NCI-H146 (cell line): ENCODE measurements at places on chromosomes 1 and 21.

- no peak for DNase-seq
These were observed 111.2 kb downstream of the SPAG17 start for GRCh38 chr1:118073648-118074435.

- peak; percentile 70 for DNase-seq
These were observed 34.2 kb downstream of the ZNF496 start for GRCh38 chr1:247297263-247298123.

- no peak for DNase-seq
These were observed 151.9 kb downstream of the PGBD5 start for GRCh38 chr1:230274254-230274653.

DNA sequence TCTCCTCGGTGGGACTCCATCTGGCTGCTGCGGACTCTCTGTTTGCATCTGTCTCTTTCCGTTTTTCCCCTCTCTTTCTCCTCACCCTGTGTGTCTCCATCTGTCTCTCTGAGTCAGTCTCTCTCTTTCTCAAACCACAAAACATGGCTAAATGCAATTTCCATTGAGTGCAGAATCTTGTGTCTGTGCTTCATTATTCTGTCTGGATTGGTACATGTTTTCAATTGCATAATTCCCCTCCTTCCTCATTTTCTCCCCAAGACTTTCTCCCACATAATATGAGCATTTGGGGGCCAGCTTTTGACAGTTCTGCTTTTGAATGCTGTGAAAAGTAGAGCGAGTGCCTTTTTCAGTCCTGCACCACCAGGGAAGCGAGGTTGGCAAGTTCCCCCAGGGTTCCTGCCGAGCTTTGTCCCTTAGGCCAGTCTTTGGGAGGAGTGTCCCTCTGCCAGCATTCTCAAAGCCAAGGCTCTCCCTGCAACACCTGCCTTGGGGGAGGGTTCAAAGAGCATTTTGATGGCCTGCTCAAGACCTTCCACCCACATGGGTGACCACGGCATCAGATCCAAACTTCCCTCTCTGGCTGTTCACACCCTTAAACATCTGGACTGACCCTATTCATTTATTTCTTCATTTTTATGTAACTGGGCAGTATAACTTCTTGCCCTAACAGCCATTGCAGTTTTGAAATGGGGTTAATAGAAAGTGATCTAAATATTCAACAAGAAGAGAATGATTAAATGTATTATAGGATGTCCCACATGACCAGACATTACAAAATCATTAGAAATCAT is 32.8 kb upstream of the SCMH1 start:
- DNase-seq = no peak

- no peak for DNase-seq
These were observed 493.7 kb upstream of the ZP4 start for GRCh38 chr1:238384381-238384780.

GRCh38 chr1:12654657-12655056 is 10.8 kb downstream of the AADACL4 start:
- DNase-seq = peak; percentile 12

DNA sequence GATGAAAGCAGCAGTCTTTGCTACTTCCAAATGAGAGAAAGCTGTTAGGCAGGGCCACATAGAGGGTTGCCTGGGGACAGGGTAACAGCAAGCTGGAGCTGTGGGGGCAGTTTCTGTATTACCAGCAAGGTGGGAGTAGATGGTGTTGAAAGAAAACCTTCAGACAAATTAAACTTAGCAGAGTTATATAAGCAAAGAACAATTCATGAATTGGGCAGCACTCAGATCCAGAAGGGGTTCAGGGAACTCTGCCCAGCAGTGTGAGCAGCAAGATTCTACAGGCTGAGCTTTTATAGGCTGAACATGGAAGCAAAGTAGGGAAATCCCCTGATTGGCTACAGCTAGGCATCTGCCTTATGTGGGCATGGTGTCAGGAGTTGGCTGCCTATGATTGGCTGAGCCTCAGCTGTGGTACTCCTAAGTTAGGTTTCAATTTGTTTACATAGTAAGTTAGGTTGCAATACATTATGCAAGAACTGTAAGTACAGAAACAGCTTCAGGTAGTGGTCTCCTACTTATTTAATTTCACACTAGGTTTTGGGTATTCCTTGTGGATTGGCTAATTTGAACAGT is 64.1 kb upstream of the TMPRSS2 start:
- no peak for DNase-seq

DNA sequence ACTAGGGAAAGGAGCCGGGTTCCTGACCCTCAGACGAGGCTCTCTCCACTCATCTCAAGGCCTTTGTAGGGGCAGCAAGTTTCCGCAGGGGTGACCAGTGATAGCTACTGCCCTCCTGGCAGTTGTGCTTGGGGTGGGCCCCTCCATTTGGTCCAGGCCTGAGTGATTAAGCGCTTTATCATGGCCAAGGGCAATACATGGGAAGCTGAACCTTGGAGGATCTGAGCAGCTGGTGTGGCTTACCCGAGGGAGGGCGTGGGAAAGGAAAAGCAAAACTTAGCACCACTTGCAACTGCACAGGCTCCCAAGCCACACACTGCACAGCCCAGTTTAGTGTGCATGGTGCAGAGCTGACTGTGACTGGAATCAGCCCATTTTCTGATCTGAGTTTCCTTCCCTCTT is 47.8 kb downstream of the GADD45A start:
- DNase-seq = no peak

- no peak for DNase-seq
These were observed 17.7 kb downstream of the CNTN2 start for GRCh38 chr1:205060746-205061145.

- DNase-seq = peak; percentile 9
These were observed 7.3 kb upstream of the CACNA1S start for GRCh38 chr1:201119206-201120197.

DNA sequence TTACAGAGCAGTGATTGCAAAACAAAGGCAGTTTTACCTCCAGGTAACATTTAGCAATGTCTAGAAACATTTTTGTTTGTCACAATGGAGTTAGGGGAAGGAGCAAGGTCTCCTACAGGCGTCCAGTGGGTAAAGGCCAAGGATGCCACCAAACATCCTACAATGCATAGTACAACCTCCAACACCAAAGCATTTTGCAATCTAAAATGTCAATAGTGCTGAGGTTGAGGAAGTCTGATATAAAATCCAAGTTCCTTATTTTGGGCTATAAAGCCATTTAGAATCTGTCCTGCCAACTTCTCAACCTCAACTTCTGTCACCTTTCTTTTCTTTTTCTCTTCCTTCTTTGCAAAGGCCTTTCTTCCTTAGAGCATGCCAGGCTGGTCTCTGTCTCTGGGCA is 111.2 kb downstream of the FASLG start:
- DNase-seq = no peak

DNA sequence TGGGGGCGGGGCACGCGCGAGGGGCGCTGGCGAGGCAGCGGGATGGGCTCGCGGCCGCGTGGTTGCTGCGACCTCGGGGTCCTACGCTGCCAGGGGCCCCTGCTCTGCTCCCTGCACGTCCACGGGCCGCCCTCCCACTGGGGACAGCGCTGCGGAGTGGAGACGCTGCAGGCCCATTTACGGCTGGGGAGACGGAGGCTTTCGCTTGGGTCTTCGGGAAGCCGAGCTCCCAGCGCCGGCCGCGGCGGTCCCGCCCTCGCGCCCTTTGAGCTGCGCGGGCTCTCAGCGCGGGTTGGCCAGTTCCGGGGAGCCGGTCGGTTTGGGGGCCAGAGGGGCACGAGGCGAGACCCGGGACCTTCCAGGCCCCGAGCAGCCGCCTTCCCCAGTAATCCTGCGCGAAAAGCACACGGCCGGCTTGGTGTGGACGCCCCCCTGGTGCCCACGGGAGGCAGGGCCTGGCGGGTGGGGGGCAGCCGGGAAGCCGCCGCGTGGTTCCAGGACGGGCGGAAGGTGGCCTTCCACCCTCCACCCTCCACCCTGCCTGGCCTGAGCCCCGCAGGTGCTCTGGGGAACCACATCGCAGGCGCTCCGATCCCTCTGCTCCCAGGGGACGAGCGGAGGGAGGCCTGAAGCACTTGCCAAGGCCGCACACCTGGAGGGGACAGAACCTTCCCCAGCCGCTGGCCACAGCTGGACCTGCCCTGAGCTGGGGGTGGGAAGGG is 570 bp upstream of the PEX10 start:
- DNase-seq = peak; percentile 65

DNA sequence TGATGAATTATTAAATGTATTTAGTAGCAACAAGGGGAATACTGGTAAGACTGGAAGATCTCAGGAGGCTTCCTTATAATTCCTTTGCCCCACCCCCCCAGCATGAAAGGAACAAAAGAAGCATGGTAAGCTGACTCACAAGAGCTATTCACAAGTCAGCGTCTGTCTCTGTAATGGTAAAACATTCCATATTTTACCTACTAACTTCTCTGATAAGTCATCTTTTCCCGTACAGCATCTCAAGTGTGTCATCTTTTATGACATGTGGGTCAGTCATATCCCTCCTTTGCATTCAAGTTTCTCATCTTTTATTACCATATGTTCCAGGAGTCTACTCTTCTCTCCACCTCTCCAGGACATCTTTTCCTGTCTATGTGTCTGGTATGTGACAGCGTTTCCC is 241.3 kb downstream of the PLA2G4A start:
- peak; percentile 82 for DNase-seq

DNA sequence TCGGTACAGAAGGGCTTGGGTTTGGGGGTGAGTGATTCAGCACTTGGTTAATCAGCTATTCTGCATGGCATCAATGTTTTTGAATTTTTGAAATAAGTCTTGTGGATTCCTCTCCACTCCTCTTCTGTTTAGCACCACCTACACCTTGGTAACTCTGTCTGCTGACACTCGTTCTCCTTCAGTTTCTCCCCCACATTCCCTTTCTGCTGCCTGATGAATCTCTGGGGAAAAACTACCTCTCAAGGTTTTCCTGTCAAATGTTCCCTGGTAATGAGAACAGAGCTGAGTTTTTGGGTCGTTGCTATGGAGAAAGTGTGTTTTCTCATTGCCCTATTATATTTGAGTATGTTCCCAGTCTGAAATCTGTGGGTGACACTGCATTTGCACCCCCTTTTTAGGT is 108.2 kb downstream of the GABPA start:
- no peak for DNase-seq

GRCh38 chr1:171881442-171881841 is 40.1 kb downstream of the DNM3 start:
- no peak for DNase-seq

- peak; percentile 21 for DNase-seq
These were observed at the start of gene VAV3 for GRCh38 chr1:107965110-107965991. TSS of gene VAV3 (minus strand) at chr1:107965180. CDS start at chr1:107964869, 311 bp downstream.

GRCh38 chr1:30460661-30461060 is 262.7 kb downstream of the MATN1 start:
- no peak for DNase-seq

DNA sequence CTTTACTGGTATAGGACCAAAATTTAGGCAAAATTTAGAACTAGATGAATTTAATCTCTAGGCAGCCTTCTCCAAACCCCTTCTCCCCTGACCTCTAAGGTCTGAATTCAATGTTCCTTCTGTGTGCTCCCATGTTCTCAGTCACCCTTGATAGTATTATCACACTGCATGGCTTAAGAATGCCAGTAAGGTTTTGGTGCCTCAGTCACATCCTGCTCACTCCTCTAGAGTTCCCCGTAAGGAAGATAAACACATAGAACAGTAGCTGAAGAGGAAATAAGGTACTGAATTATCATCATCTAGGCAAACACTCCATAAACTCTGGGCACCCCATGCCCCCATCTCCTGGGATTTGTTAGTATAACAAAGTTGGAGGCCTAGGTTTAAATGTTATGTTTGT is 18.2 kb downstream of the PRRX1 start:
- no peak for DNase-seq

GRCh38 chr1:159084867-159085266 is 8.3 kb upstream of the AIM2 start:
- DNase-seq = no peak

GRCh38 chr1:153441238-153441755 is 19.2 kb downstream of the S100A7 start:
- peak; percentile 82 for DNase-seq

- DNase-seq = no peak
These were observed 5.7 kb upstream of the ARID1A start for GRCh38 chr1:26690157-26690556.

DNA sequence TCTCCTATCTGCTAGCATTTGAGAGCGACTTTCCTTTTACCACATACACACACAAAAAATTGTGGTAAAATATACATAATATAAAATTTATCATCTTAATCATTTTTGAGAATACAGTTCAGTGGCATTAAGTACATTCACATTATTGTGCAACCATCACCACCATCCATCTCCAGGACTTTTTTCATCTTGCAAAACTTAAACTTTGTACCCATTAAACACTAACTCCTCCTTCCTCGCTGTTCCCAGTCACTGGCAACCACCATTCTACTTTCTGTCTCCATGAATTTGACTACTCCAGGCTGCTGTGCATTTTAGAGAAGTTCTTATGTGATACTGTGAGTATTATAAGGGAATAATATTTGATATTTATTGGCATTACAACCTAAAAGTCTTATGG is 181.3 kb downstream of the C1orf21 start:
- DNase-seq = no peak

GRCh38 chr1:6783221-6783620 is 2.0 kb upstream of the CAMTA1 start:
- DNase-seq = no peak

GRCh38 chr1:220550811-220551399 is 23.0 kb downstream of the MARK1 start:
- no peak for DNase-seq

DNA sequence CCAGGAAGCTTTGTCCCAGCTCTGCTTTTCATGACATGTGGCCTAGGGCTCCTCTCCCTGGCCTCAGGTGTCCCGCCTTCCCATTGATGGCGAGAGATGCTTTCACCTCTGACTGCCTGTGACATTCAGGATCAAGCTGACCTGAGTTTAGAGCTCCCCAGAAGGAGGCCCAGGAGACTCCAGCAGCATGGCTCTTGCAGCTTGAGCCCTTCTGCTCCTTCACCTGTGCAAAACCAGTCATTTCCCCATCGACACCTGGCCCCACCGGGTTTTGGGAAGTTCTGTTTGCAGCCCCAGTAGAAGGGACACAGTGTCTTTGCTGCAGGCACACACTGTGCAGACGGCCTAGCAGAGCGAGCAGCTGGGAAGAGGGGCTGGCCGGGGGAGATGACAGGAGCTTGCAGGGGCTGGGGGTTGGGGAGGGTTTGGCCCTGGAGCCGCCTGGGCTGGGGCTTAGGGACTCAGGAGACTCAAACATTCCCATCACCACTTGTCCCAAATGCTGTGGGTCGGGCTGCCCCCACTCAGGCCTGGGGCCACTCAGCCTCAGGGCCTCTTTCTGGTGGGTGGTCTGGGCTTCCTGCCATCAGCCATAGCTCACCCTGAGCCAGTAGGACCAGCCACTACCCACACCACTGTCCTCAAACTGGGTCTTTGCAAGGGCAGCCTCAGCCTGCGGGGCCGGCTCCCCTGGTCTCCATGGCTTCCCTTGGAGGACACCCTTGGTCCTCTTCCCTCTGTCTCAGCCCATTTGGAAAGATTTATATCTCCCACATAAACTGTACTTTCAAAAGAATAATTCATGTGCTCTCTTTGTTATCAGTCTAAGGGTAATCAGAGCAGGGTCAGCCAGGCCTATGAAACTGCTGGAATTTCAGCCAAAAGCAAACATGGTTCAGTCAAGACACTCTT is 3.8 kb upstream of the EDN2 start:
- no peak for DNase-seq
